Pancreas (tissue), 10 donors: ENCODE measurements at places on chromosomes 13 and 19. TPM values are rescaled to one million over a fixed set of nuclear protein-coding genes. Genes with fewer than 3 reads are reported as not detected.

DNA sequence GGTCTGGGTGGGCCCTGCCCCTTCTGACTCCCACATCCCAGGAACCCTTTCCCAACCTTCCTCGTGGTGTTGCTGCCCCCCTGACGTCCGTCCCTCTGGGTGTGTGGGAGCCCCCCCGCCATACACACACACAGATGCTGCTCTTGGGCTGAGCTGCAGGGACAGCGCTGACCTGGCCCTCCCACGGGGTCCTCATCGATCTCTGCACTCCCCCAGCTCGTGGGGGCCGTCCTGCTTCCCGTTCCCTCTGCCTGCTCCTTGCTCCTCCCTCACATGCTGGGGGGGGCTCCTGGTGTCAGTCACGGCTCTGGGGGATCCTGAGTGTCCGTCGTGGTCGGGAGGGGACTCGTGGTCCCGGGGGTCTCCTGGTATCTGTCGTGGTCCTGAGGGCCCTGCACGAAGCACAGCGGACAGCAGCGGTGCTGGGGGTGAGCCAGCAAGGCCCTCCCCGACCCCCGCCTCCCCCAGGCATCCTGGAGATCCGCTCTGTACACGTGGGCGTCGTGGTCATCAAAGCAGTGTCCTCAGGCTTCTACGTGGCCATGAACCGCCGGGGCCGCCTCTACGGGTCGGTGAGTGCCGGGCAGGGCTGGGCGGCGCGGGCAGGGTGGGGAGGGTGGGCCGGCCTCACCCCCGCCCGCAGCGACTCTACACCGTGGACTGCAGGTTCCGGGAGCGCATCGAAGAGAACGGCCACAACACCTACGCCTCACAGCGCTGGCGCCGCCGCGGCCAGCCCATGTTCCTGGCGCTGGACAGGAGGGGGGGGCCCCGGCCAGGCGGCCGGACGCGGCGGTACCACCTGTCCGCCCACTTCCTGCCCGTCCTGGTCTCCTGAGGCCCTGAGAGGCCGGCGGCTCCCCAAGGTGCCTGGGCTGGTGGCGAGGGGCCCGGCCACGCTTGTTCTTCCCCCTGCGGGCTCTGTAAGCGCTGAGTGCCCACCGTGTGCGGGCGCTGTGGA lies 3.4 kb downstream of the FGF22 start:
- H3K4me1 ChIP-seq, result no peaks in the 10 kb centered on the region
- no peak for DNase-seq
- H3K27me3 ChIP-seq, result no peaks in the 10 kb centered on the region
- H3K27ac ChIP-seq, result no peak overlapping the region

The NOVA2 gene
- 0.60 TPM for total RNA-seq

The CRB3 gene
- 26.9 TPM for total RNA-seq

The ZNF177 gene
- total RNA-seq, result not detected

DNA sequence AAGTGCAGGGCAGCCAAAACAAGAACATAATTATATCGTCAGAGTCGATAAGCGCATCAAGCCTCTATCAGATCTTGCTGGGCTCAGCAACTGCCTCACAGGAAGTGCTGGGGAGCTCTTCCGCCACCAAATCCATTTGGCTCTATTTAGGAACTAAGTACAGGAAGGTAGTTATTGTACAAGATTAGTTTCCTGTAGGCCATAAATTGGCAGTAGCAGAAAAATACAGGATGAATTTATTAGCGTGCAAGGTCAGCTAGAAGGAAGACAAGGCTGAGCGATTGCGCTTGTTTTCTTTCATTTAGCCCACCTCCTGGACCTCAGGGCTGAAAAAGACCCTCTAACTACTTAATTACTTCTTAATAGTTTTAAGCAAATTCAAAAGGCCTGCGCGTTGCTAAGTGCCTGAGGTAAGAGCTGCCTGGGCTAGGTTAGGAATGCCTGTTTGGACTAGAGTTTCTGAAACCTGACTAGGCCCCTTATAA lies 118.5 kb downstream of the IRS2 start:
- H3K27ac ChIP-seq, result no peak overlapping the region
- H3K4me3 ChIP-seq, result no peak overlapping the region
- DNase-seq, result no peak
- H3K4me1 ChIP-seq, result no peaks in the 10 kb centered on the region
- H3K36me3 ChIP-seq, result no peaks in the 10 kb centered on the region

The CNN1 gene
- 0.43 TPM for total RNA-seq

The USHBP1 gene
- total RNA-seq, result 1.2 TPM

GRCh38 chr19:33831825-33832224 lies 35.2 kb downstream of the KCTD15 start:
- no peaks in the 10 kb centered on the region for H3K4me1 ChIP-seq
- H3K36me3 ChIP-seq, result no peaks in the 10 kb centered on the region
- no peak overlapping the region for H3K4me3 ChIP-seq
- no peak for DNase-seq
- H3K27ac ChIP-seq, result no peak overlapping the region
